Activated CD8-positive, alpha-beta memory T cell treated with anti-CD3 and anti-CD28 coated beads, Interleukin-2, amount 50 U/mL, for 48 hours (primary cell): ENCODE measurements at places on chromosomes 12 and 14.

DNA sequence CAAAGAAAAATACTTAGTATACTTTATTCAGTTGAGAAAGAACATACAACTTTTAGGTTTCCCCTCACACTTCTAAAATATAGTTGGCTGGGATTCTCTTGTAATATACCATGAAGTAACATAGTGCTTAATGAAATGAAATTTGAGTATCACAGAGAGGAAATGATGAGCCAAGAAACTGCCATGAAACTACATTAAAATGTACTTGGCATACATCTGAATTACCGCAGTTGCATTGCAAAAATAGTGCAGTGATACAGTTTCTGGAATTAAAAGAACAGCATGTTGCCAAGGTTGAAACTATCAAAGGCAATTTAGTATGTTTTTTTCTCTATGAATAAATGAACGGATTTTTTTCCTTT lies 389.2 kb downstream of the TMEM117 start:
- no peak for DNase-seq

GRCh38 chr12:5000658-5001385 lies 42.9 kb upstream of the KCNA5 start:
- DNase-seq = no peak

- no peak for DNase-seq
Measured at GRCh38 chr14:90005939-90006530, 50.3 kb downstream of the TDP1 start.

GRCh38 chr14:75650253-75651058 lies 10.2 kb downstream of the ERG28 start:
- DNase-seq = no peak

- no peak for DNase-seq
Measured at GRCh38 chr12:120350576-120351350, 18.2 kb downstream of the MSI1 start.

DNA sequence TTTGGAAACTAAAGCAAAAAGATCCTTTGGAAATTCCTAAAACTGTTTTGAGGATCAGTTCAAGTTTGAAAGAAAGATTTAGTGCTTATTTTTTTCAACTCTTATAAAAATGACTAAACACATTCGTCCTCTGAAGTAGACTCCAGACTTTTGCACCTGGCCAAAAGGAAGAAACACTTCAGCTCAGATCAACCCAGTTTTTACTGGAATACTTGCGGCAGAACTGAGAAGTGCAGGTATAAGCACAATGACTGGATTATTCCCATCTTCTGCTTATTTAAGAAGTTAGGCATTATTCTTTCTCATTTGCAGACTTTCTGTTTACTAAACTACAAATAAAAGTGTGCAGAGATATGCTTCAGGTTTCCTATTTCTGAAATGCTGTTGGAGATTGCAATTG lies 41.9 kb downstream of the PDE6H start:
- no peak for DNase-seq

GRCh38 chr14:73248108-73248868 lies 11.0 kb downstream of the PAPLN start:
- DNase-seq = no peak

DNA sequence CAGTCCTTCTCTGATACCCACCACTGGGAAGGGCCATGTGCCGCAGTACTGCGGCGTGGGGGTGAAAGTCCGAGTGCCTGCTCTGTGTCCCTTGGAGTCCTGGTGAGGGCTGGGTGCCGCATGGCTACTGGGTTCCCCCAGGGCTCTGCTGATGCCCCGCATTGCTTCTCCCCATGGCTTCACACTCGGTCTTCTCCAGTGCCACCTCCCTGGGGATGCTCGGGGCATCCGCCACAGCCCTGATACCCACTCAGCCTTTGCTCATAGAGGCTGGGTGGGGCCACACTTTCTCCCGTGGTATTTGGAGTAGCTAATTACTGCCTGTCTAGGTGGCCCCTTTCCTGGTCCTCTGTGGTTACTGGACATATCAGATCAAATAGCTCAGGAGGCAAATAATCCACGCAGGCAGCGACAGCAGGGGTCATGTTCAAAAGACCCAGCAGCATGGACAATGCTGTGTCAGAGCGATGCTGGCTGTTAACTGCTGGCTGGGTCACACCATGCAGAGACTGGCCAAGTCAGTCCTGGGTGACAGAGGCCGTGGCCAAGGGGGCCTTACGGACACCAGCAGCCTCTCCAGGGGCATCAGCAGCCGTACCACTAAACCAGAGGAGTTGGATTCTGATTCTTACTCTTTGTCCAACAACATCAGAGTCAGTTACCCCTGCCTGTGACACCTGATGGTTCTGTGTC lies 106.5 kb downstream of the ADGRD1 start:
- DNase-seq = peak; percentile 32

DNA sequence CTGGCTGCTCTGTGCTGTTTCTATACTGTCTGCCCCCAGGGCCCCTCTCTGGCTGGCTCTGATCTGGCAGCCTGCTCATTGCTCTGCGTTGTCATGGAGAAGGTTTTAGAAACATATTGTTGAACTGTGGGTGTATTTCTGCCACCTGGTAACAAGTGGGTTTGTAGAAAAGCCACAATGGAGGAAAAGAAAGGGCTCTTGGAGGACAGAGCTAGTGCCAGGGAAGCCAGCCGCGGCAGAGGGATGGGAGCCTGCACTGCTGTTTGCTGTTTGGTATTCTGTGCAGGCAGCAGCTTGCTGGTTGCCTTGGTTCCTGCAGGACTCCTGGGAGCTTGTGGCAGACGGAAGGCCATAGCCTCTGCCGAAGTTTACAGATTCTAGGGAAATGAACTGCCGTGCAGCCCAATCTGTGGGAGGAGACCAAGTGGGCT lies 15.1 kb downstream of the CCDC177 start:
- DNase-seq = no peak

DNA sequence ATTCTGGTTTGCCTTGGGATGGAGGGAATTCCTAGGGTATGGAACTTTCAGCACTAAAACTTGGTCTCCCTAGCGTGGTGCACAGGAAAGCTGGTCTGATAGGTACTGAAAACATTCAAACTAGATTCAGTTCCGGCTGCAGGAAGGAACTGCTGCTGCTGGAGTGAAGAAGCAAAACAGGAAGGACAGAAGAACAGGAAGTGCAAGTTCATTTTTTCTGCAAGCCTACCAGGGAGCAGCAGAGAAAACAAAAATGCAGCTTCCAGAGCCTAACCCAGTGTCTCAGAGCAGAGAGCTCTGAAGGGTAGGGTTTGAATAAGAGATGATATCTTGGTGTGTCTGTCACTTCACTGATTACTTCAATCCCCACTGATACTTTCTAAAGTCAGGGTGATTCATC lies 165.2 kb downstream of the VRK1 start:
- no peak for DNase-seq

- DNase-seq = no peak
Measured at GRCh38 chr12:76980196-76980595, 85.2 kb downstream of the E2F7 start.

DNA sequence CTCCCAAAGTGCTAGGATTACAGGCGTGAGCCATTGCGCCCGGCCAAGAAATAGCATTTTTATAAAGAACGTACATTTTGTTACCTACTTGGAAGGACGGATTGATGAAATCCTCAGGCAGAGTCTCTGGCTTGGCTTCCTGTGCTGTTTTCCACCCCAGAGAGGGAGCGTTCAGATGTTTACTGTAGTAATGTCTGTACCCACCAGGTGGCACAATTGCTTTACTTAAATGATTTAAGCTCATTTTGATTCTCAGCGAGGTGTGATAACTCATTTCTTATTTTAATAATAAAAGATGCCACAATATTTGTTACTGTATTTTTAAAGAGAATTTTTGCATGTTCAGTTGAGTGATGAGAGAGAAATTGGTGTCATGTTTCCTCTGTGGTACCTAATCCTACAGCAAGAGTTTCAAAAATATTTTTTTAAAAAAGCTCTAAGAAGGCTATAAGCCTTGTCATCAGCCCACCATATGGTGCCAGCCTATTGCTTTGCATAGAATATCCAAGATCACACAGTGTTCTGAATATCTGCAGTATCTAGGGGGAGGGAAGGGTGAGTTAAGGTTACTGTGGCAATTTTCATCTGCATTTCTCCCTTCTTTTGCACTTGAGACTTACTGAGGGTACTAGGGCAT lies 82.6 kb upstream of the TRAF3 start:
- DNase-seq = peak; percentile 63

DNA sequence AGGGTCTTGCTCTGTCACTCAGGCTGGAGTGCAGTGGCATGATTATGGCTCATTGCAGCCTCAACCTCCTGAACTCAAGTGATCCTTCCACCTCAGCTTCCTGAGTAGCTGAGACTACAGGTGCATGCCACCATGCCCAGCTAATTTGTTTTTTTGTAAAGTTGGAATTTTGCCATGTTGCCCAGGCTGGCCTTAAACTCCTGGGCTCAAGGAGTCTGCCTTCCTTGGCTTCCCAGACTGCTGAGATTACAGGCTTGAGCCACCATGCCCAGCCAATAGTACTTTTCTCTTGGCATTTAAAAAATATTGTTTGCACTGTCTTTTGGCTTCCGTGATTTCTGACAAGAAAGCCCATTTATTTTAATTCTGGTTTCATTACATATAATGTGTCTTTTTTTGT lies 61.3 kb downstream of the DIP2B start:
- DNase-seq = no peak

GRCh38 chr12:2958432-2959191 lies 585 bp upstream of the TEAD4 start:
- DNase-seq = peak; percentile 55

DNA sequence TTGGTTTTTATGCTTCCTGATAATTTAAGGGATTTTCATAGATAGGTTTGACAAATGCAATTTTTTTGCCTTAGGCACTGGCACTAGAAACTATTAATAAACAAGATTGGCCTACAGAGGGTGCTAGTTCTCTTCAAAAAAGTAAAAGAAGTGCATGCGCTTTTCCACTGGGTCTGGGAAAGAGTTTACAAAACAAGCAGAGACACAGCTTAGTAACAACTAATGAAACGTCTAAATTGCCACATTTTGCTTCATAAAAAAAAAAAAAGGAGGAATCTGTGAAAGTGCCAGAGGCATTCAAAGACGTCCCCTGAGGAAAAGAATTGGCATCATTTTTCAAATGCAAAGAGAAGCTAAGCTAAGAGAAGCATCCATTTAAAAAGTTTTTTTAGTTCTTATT lies 58.3 kb upstream of the EEA1 start:
- no peak for DNase-seq

DNA sequence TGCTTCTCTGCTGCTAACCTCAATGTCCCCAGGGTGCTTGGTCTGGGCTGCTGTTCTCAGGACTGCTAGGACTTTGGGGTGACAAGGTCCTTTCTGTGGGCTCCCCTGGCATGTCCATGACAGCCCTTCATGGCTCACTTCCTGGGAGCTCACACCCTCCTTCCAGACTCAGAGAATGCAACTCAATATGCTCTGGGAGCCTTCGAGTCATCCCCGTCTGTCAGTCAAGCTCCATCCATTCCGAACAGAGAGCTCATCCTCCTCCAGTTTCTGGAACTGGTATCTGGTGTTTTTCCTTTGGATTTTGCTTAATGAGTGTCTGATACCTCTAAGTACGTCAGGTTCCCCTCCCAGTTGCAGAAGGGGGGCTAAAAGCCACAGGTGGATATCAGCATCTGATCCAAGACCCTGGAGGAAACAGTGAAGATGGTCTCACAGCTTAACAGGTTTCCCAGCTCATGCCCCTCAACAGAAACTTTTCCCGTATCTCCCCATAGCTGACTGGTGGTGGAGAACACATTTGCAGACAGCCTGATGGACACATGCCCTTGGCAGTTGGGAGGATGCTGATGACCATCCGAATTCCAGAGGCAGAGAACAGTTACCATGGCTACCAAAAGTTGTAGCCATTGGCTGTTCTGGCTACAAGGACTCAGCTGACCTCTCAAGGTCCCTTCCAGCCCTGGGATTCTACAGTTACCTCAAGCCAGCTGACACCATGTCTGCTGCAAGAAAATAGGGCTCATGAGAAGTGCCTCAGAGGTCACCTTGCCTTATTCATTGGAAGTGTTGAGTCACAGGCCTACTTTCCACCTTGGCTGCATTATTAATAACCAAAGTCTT lies 9.5 kb upstream of the RAB35 start:
- DNase-seq = no peak

DNA sequence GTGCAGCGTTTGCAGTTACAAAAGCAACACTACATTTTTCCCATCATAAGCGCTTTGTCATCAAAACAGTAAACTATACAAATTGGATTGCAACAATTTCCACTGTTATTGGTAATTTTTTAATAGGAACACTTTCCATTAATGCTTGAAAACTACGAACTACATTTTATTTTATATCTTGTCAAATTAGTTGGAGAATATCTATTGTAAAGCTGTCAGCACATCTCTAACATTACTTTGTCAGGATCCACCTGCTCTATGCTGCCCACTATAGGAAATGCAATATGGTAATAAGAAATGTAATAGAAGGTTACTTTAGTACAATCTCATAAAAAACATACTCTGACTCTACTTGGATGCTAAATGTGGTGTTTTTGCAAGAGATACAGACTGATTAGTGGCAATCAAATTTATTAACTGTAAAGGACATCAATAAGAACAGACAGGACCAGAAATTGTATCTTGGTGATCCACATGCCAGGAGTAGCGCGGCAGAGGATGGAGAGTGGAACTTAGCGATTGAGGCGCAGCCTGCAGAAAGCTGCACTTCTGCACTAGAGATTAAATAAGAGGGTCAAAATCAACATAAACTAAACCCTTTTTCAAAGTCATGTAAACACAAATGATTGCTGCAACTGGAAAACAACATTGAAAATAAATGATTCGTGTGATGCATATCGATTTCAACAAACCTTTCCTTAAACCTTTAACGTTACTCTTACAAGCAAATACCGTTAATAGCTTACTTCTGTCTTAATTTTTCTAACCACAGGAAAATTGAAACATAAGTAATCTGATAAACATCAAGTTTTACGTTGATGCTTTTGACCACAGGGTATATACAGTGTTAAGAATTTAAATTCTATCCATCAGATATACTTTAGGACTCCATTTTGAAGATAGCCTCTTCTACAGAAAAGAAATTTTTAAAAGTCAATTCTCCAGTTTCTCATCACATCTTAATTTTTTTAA lies 3.6 kb upstream of the ARID2 start:
- no peak for DNase-seq

DNA sequence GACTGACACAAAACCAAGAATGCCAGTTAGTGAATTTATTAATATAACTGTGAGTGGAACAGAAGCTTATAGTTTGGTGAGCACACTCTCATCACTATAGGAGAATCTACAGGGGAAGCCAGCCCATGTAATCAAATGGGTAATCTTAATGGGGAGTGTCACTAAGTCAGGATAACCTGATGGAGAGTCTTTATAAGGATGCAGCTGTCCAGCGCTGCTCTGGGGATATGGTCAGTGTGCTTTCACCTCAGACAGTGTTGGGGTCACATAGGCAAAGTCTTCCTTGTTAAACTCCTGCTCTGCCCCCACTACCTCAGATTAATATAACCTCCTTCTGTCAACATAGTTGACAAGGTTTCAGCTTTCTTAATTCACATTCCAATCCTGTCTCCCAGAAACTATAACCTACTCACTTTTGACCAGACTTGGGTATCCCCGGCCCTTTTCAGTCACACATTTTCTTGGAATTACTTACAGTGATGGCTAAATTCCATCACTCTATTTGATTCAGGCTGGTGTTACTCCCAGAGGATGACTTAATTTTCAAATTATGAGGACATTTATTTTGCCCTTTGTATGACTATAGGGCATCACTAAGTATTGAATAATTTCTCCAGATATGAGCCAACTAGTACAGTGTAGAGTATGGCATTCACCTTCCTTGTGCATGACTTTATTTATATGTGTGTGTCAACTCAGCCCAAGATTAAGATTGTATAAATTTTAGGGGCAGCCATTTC lies 13.2 kb downstream of the STK38L start:
- DNase-seq = no peak

GRCh38 chr14:90805662-90806540 lies 10.3 kb downstream of the TTC7B start:
- DNase-seq = no peak
